Nucleus accumbens (tissue), 56 donors: ENCODE measurements at places on chromosomes 6 and 20.
A peak's percentile ranks its signal among the peaks of the same experiment; 100 is the strongest.

DNA sequence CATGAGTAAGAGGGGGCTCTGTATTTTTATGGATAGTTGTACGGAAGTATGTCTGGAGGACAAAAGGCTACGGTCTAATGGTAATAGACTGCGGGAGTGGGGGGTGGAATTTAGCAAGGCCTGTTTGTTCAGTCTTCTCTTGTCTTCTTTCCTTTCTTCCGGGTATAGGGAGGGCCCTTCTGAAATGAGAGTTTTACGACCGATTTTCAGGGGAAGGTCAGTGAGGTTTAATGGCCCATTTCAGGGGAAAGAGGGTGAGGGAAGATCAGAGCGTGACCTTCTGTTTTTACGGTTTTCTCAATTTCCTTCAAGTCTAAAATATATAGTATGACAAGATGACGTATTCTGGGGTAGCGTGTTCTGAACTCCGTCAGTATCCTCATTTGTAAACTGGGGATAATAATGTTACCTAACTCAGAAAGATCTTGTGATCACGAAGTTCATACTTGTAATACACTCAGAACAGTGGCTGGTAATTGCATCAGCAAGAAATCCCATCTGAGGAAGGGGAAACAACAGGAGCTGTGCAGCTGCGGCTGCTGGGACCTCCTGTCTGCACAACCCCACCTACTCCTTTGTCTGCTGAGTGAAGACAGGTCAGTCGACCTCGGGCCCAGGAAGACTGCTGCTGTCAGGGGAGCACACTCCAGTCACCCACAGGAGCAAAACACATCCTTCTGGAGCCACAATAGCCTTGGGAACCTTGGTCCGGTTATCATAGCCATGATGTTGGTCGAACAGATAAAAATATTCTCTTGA, 90.4 kb downstream of the MAP3K7 start:
- DNase-seq = no peak

DNA sequence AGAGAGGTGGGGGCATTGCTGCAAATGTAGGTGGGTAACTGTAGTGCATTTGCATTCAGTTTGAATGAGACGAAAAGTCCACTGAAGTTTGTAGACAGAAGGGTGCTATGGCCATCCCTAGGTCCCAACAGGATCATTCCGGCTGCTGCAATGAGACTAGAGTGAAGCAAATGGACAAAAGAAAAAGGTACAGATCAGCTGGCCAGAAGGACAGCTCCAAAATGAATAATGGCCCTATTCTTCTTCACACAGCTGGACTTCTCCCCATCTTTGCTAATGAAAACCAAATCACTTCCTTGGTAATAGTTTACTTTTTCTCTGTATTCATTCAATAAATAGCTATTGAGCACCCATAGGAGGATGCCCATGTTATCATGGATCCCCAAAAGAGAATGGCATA, 56.4 kb upstream of the TPD52L1 start:
- DNase-seq = no peak

DNA sequence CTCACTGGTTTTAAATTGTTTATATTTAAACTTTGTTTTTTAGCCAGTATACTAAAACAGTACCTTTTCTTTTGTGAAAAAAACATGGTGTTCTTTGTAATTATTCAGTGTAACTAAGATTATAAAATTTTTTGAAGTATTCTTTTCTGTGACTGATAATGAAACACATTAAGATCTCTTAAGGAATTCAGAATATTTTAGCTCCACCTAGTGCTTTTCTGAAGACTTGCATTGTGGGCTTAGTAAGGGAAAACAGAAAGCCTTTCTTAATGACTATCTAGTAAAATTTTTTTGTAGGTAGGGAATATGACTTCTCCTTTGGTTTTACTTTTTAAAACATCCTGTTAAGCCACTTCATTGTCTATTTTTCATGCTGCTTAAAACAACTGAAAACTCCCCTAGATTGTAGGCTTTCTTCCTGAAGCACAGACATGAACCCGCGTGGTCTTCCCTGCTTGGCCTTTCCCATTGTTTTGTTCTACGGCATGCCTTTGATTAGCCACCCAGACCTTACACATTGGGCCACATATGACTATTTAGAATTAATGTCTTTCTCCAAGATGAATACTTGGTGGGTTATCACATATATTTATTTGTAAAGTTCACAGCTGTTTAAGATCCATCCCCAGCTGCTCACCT, 72.1 kb downstream of the AFDN start:
- no peak for DNase-seq

- DNase-seq = no peak
Measured at GRCh38 chr6:44176762-44177509, 18.3 kb downstream of the CAPN11 start.

- no peak for DNase-seq
Measured at GRCh38 chr6:32187009-32187709, 2.8 kb downstream of the PBX2 start.

- no peak for DNase-seq
Measured at GRCh38 chr6:18147160-18147559, 7.7 kb downstream of the TPMT start.

- DNase-seq = no peak
Measured at GRCh38 chr6:168589275-168589674, 148.3 kb downstream of the SMOC2 start.

- DNase-seq = no peak
Measured at GRCh38 chr6:31615748-31616147, 714 bp downstream of the AIF1 start.

- DNase-seq = no peak
Measured at GRCh38 chr6:119799596-119800509, 450.3 kb upstream of the MAN1A1 start.

DNA sequence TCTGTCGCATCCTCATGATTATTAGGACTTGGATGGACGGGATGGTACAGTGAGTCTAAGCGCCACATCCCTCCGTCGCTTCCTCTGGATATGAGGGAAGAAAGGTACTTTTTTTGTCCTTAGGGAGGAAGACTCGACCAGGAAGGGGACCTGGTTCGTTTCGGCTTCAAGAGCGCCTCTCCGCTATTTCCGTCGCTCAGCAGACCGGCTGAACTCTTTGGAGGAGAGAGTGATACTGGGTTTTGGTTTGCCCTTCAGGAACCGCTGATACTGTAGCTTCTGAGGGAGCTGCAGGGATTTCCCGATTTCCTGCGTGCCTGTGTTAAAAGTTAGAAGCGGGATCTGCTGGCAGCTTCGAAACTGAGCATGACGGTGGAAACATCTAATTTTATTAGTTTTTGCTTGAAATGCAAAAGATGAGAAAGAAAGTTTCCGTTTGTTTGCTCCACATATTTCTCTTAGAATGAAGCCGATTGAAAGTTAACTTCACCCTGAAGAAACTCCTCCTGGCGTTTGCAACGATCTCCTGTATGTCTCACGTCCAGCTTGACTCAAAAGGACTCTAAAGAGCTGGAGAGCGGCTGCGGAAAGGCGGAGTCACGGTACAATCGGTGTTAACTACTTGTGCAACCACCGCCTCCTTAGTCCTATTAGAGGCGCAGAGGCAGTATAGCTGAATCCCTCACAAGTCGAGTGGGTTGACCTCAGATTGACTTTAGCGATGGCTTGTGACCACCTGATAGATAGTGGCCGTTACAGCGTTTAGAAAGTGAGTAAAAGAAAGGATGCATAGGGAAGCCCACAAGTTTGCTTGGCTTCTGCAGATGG, 129.4 kb downstream of the TRIM27 start:
- DNase-seq = no peak

DNA sequence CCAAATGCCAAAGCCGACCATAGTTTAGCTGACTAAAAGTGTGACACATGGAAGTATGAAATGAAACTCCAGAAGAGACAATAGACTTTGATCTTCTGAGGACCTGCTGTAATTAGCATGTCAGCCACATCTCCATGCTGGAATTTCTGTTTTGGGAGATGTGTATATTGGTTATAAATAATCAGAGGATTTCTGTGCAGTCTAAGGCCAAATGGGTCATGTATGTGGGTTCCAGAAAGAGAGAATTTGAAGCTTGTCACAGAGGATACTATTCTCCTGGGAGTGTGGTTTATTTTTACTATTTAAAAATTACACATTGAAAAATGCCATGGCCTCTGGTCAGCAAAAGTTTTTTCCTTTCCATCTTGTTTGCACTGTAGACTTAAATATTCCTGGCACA, 405.5 kb upstream of the PLCB4 start:
- DNase-seq = no peak

- DNase-seq = no peak
Measured at GRCh38 chr6:23174781-23175361, 605.5 kb downstream of the HDGFL1 start.

DNA sequence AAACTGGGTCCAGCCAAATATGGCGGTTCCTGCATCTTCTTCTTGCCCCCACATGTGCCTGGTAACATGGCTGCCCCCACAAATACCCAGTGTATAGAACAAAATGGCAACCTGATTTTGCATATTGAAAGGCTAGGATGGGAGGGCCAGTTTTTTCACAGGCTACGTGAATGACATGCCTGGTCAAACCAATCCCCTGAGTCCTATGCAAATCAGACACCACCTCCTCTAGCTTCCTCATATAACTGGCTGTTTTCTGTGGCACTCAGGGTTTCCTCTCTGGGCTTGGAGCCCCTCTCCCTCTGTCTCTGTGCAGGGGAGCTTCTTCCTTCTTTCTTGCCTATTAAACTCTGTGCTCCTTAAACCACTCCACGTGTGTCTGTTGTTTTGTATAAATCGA, 372.1 kb downstream of the KIF16B start:
- no peak for DNase-seq

- DNase-seq = no peak
Measured at GRCh38 chr6:74632196-74632875, 573.5 kb downstream of the COL12A1 start.

DNA sequence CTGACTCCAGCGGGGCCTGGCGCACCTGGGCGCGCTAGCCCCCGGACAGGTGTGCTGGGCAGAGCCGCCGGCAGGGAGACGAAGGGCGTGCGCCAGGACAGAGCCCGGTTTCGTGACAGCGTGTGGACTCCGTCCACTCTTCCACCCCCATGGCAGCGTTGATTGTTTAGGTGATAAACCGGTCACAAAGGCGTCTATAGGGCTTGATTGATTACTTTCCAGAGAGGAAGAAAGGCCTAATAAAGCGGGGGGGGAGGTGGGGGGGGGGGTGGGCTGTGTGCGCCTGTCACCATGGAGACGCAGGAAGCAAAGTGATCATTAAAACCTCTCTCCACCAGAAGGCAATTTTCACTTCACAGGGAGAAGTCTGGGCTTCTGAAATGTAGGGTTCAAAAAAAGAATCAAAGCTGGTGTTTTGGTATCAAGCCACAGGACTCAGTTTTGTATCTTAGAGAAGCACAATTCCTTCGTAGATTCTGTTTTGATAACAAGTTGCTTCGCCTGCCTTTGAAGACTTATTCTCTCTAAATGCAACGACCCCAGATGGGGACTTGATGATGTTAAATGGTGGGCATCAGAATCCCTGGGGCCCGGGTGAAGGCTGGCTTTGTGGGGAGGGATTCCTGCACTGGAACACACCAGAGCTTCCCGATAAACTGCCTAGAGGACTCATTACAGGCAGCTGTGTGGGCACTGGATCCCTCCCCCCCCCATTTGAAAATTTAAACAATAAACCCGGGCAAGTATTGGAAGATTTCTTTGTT, 1.4 kb downstream of the PHACTR3 start:
- DNase-seq = peak; percentile 65

DNA sequence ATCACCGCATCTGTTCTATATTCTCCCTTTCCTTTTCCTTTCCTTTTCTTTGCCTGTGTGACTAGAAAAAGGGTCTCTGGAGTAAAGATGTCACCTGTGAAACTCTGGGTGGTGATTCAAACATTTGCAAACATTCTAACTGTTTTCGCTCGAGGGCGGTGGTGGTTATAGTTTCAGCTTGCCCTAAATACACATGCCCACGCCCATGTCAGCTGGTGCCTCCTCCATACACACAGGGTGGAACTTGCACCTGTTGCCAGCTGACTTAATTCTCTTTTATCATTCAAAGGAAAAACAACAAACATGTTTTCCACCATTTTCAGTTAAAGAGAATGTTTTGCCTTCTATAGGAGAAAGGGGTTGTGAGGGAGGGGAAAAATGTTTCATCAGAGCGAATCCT, 381.9 kb upstream of the ARID1B start:
- no peak for DNase-seq

GRCh38 chr20:17457079-17457478, 74.1 kb downstream of the BFSP1 start:
- DNase-seq = no peak

DNA sequence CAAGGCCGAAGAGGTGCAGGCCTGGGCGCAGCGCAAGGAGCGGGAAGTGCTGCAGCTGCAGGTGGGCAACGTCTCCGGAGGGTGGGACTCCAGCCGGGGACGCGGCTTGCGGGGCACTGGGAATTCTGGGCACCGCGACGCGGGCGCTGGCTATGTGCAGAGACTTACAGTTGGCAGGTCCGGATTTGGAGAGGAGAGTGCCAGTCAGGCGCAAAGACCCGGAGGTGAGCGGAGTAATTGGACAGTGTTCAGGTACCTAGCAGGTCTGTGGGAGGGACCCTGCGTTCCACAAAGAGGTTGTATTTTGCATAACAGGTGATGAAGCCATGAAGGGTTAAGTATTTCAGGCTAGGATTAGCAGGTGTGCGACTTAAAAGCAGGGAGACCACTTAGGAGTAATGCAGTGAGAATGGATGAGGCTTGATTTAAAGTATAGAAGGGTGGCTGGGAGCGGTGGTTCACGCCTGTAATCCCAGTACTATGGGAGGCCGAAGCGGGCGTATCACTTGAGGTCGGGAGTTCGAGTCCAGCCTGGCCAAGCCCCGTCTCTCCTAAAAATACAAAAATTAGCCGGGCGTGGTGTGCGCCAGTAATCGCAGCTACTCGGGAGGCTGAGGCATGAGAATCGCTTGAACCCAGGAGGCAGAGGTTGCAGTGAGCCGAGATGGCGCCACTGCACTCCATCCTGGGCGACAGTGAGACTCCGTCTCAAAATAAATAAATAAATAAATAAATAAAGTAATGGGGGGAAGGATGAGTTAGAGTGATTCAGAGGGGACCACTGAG, 1.0 kb downstream of the MRPS26 start:
- peak; percentile 46 for DNase-seq

DNA sequence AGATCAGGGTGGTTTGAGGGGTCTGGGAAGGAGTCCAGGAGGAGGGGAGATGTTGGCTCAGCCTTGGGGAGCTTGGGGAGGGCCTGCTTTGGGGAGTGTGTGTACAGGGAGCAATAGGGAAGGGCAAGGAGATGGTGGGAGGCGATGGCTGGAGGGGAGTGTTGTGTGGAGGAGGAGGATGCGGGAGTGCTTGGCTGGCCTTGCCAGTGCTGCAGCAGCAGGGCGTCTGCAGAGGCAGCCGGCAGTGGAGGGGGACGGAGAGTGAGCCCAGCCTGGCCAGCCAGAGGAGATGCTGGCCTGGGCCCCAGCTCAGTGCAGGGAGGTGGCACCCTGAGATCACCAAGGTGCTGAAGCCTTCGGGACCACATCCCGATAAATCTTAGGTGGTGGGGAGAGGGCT, 3.9 kb downstream of the IP6K3 start:
- no peak for DNase-seq

- no peak for DNase-seq
Measured at GRCh38 chr20:37969949-37970855, 63.1 kb downstream of the TTI1 start.

GRCh38 chr6:48377115-48377514, 266.1 kb upstream of the PTCHD4 start:
- DNase-seq = no peak

DNA sequence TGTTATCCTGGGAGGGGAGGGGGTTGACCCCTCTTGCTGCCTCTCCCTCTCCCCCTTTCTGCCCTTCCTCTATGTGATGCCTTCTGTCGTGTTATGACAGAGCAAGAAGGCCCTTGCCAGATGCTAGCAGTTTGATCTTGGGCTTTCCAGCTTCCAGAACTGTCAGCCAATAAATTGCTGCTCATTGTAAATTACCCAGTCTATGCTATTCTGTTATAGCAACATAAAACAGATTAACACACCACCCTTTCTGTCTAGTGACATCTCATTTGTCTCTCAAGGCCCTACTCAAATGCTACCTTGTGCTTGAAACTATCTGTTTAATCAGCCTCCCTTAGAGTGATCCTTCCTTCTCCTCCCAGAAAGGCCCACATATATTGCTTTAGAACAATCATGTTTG, 16.4 kb upstream of the MAP3K4 start:
- DNase-seq = no peak
